Natural killer cell (primary cell): ENCODE measurements at places on chromosomes 1 and 21.

GRCh38 chr1:207651583-207651982 is 6.7 kb downstream of the CR1L start:
- DNase-seq: no peak

- DNase-seq: no peak
Measured at GRCh38 chr1:50950396-50950795, 9.7 kb downstream of the FAF1 start.

- DNase-seq: no peak
Measured at GRCh38 chr1:39808784-39809517, 20.3 kb upstream of the BMP8B start.

GRCh38 chr1:150730130-150730721 is 9.5 kb upstream of the HORMAD1 start:
- DNase-seq: no peak

- DNase-seq: no peak
Measured at GRCh38 chr1:114524944-114525343, 13.9 kb upstream of the TRIM33 start.

DNA sequence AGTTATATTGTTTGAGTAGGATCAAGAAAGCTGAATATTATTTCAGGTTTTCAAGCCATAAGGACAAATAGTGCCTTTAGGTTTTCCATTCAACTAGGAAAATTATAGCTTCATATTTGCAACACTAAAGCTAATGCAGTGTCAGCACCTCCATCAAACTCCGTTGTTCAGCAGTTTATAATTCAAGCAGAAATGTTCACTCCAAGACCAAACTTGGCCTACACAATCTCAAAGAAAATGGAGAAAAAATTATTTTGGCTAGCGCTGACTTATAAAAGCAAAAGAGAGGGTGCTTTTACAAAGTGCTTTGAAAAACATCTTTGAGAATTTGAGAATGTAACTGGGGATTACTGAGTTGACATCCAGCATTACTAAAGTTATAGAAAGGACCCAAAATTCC is 1.4 kb downstream of the SPAG17 start:
- no peak for DNase-seq

DNA sequence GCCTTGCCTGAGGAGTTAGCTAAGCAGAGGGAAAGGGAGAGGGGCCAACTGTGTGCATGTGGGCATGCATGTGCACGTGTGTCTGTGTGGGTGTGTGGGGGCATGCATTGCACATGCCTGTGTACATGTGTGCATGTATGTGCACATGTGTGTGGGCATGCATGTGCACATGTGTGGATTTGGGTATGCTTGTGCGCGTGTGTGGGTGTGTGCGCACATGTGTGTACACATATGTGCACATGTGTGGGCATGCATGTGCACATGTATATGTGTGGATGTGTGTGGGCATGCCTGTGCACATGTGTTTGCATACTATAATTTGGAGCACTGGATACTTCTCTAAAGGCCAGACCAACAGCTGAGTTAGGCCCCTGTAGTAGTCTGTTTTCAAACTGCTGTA is 350.0 kb downstream of the PRDM2 start:
- no peak for DNase-seq

- DNase-seq: no peak
Measured at GRCh38 chr1:246691622-246692495, 32.4 kb upstream of the SCCPDH start.

- no peak for DNase-seq
Measured at GRCh38 chr1:39866767-39867166, 16.5 kb downstream of the TRIT1 start.

- DNase-seq: peak; percentile 90
Measured at GRCh38 chr1:205480349-205480985, 24.0 kb upstream of the CDK18 start.

- no peak for DNase-seq
Measured at GRCh38 chr1:156143765-156144489, 9.5 kb upstream of the SEMA4A start.

DNA sequence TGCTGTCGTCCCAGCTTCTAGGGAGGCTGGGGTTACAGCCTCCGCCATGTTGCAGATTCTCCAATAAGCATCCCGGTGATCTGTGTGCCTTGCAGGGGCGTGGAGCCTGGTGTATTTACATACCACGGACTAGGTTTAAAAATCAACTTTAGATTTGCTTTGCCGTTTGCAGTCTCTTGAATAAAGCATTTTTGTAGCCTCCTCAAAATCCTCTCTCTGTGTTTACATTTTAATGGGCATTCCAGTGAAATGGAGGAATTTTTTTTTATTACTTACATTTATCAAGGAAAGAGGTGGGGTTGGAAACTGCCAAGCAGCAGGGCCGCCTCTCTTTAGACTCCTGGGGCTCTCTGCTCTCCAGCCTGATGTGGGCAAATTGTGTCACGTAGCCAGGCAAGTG is 437.5 kb upstream of the VAMP3 start:
- no peak for DNase-seq

DNA sequence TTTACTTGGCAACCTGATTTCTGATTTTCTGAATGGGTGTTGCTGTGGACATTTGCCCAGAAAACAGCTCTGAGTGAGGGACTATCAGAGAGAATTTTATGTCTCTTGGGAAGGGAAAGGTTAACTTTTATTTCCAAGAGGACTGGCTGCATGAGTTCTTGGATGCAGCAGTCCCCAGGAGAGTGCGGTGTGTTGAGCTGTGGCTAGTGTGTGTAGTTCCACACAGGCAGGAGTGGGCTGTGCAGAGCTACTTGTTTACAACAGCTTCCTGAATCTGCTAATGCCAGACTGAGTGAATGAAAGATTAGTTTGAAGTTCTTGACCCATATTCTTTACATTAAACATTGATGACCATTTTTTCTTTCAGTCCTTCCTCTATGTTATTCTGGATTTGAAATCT is 41.0 kb upstream of the APOBEC4 start:
- no peak for DNase-seq

- no peak for DNase-seq
Measured at GRCh38 chr1:208344202-208344857, 100.1 kb upstream of the PLXNA2 start.

DNA sequence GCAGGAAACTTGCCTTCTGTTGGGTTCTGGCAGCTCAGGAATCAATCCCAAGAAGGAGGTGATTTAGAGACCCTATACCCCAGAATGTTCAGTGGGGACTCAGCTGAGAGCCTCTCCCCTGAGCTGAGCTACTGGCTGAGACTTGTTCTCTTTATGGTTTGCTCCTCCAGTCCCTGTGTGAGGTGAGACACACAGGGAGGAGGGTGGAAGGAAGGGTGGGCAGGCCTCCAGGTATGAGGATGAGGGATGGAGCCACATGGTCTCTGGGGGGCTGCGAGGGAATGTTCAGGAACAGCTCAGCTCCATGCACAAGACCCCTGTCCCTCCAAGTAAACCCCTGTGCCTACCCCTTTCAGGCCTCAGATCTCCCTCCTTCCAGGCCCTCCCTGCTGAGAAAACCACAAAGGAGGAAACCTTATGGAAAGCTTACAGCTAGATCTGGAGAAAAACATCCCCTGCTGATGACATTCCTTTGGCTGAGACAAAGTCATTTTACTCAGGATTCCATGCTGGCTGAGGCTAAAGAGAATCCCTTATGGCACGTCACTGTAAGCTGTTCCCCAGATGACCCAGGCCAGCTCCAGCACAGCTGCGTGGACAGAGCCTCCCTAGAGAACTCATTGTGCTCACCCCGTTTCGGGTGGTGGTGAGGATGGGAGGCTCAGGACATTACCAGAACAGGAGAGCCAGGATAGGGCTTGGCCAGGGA is 91.5 kb upstream of the IPO9 start:
- no peak for DNase-seq

DNA sequence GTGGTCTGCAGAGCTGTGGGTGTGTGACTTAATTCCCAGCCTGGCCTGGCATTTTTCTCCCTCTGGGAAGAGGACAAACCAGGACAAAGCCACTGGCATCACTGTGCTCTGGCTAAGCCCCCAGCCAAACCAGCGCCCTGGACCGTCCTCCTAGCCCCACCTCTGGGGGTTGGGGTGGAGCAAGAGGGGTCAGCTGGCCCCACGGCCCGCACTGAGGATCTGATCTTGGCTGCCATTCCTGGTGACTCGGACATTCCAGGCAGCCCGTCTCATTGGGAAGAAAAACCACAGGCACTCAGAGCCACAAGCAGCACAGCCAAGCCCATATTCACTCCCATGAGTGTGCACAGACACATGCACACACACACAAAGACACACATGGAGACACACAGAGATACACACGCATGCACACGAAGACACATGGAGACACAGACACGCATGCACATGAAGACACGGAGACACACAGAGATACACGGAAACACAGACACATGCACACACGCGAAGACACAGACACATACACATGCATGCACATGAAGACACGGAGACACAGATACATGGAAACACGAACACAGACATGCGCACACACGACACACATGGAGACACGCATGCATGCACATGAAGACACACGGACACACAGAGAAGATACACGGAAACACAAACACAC is 2.3 kb upstream of the MXRA8 start:
- no peak for DNase-seq

DNA sequence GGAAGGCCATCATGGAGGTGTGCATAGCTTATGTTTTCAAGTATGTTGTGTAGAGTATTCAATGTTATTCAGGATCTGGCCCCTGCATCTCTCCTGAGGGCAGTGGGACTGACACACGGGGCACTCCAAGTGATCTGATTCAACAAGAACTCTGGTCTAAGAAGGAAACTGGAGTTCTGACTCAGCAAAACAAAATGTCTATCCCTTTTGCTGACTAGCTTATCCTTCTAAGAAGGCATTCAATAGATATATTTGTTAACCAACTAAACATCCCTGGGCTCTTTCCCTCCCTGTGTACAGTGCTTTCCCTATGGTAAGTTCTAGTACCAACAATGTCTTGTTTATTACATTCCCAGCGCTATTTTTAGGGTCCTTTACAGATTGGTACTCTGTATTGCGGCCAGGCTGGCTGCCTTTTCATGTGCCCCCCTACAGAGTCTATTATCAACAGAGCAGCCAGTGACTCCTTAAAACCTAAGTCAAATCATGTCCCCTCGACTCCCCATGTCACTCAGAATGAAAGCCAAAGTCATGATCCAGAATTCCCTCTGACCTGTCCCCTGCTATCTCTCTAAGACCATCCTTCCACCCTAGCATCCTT is 304.9 kb downstream of the KCNH1 start:
- no peak for DNase-seq

DNA sequence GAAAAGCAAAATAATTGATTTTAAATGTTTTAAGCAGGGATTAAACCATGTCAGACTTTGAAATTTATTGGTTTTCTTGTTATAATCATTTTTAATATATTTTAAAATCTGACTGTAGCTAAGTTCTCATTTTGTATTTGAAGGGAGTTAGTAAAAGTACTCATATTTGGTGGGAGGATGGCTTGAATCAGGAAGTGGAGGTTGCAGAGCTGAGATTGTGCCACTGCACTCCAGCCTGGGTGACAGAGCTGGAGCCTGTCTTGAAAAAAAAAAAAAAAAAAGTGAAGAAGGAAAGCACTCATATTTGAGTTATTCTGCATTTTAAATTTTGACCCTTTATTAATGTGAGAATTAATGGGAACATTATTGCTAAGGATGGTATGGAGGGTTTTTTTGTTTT is 106.0 kb downstream of the RABGAP1L start:
- DNase-seq: no peak

DNA sequence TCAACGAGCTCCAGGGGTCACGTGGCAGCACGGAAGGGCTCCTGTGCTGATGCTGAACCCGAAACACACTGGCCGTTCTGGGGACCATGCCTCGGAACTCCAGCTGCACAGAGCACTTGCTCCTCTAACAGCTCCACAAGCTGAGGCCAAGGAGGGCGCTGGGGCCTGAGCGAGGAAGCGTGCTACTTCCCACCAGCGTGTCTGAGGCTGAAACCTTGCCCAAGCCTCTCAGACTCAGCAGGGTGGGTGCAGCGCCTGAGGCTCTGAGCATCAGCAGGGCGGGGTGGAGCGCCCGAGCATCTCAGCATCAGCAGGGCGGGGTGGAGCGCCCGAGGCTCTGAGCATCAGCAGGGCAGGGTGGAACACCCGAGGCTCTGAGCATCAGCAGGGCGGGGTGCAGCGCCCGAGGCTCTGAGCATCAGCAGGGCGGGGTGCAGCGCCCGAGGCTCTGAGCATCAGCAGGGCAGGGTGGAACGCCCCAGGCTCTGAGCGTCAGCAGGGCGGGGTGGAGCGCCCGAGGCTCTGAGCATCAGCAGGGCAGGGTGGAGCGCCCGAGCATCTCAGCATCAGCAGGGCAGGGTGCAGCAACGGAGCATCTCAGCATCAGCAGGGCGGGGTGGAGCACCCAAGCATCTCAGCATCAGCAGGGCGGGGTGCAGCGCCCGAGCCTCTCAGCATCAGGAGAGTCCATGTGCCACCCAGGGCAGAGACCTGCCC is 9.6 kb downstream of the WRAP73 start:
- no peak for DNase-seq
